ENCODE measurements at places on chromosomes 5 and 9. TPM values are rescaled to one million over a fixed set of nuclear protein-coding genes. Genes with fewer than 3 reads are reported as not detected.

The WHRN gene
- total RNA-seq, result 20.5 TPM

The SLC36A3 gene
- total RNA-seq, result not detected

The BARHL1 gene
- total RNA-seq, result not detected

The MARCHF11 gene
- total RNA-seq, result not detected
